ENCODE measurements at places on chromosomes 1 and 21. TPM values are rescaled to one million over a fixed set of nuclear protein-coding genes. Genes with fewer than 3 reads are reported as not detected.
A peak's percentile ranks its signal among the peaks of the same experiment; 100 is the strongest.

The ESRRG gene
- 18.7 TPM for total RNA-seq

GRCh38 chr1:185965870-185966269 is 231.7 kb downstream of the HMCN1 start:
- DNase-seq: no peak

The CR1L gene
- total RNA-seq: not detected

DNA sequence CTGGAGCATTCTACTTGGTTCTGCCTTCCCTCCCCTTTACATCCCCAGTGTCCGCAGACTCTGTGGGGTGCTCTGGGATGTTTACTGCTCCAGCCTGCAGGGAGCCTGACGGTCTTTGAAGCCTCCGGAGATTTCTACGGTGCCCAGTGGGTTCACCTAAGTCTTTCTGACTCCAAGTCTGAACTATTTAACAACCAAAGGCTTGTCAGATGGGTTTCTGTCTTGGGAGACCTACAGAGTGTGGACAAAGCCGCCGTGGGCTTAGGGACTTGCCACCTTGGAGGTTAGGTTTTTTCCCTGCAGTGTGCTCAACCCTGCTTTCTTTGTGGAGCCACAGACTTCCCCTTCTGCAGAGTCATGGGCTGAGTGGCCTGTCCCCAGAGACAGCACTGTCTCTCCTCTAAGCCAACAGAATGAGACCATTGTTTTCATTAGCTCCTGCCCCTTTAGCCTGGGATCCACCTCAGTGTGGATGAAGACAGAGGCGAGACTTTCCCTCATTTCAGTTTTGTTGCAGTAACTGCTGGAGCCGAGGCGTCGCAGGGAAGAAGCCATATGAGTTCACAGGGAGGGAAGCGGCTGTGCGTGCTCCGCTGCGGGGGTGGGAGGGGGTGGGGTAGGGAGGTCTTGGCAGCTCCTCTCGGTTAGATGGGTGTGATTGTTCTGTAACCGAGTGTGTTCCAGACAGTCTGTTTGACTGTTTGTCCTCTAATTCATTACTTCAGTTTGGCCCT is 120.7 kb downstream of the CNIH3 start:
- DNase-seq: peak; percentile 11

The MORC3 gene
- total RNA-seq: 16.9 TPM

DNA sequence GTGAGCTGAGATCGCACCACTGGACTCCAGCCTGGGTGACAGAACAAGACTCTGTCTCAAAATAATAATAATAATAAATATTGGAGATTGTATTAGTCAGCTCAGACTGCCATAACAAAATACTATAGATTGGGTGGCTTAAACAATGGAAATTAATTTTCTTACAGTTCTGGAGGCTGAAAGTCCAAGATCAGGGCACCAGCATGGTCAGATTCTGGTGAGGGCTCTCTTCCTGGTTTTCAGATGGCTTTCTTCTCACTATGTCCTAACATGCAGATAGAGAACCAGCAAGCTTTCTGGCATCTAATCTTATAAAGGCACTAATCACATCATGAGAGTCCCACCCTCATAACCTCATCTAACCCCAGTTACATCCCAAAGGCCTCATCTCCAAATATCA is 23.2 kb upstream of the DDAH1 start:
- no peak for DNase-seq

The EDARADD gene
- total RNA-seq: 8.9 TPM

All from body of pancreas (tissue), 4 donors.